ENCODE measurements at places on chromosomes 3 and 15.

- DNase-seq, result no peak
Observed at GRCh38 chr15:34754674-34755418, at the start of gene GJD2. Gene GJD2, minus strand, starts transcription at chr15:34754998. Its CDS starts 510 bp downstream, at chr15:34754488.

DNA sequence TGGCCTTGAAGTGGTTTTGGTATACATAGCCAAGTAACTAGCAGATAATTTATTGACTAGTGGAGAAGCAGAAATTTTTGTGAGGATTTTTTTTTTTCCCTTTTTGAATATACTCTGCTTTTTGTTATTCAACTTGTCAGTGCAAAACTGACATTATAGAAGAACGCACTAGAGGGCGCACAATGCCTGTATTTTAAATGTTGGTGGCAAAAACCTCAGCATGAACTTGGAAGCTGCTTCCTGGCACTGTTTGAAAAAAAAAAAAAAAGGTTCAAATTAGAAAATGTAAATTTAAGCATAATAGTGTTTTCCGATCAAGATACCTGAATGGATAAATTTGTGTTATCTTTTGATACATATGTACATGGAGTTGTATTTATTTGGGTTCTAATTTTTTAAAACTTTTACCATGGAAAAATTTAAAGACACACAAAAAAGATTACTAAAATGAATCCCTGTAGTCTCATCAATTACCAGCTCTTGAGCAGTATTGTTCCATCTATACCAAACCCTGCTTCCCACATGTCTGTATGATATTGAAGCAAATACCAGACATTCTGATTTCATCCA is 56.0 kb downstream of the SLC25A26 start:
- peak; percentile 21 for DNase-seq

GRCh38 chr3:39124876-39125840 is 17.7 kb downstream of the TTC21A start:
- DNase-seq, result no peak

DNA sequence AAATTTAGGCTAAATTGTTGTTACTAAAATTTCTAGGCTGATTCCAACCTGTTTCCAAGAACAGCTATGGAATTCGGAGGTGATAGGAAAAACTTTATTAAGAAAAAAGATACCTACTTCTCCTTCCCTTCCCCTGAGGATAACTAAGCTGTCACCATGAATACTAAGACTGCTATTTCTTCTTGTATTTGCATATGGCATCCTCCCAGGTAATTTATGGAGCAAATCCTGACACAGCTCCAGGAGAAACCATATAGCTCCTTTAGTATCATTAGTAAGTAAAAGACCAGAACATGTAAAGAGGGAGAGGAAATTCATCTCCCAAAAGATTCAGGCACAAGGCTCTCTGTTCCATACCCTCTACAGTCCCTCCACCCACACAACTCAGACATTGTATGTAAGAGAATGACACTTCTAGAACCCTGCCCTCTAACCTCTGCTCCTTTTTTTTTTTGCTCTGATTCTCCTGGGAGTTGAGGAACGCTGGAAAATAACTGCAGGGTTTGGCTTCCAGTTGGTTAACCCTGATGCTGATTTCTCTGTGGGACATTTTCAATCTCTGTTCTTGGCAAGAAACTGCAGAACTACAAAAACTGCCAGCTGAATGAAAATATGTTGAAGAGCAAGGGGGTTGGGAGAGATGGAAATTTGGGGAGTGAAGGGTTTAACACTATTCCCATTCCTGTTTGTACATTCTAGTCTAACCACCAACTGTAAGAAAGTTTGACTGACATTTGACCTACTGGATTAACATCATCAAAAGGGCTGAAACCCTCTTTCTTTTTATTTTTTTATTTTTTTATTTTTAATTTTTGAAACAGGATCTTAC is 14.2 kb upstream of the MAGI1 start:
- DNase-seq, result no peak

- no peak for DNase-seq
Observed at GRCh38 chr3:54888162-54888561, 39.7 kb downstream of the LRTM1 start.

DNA sequence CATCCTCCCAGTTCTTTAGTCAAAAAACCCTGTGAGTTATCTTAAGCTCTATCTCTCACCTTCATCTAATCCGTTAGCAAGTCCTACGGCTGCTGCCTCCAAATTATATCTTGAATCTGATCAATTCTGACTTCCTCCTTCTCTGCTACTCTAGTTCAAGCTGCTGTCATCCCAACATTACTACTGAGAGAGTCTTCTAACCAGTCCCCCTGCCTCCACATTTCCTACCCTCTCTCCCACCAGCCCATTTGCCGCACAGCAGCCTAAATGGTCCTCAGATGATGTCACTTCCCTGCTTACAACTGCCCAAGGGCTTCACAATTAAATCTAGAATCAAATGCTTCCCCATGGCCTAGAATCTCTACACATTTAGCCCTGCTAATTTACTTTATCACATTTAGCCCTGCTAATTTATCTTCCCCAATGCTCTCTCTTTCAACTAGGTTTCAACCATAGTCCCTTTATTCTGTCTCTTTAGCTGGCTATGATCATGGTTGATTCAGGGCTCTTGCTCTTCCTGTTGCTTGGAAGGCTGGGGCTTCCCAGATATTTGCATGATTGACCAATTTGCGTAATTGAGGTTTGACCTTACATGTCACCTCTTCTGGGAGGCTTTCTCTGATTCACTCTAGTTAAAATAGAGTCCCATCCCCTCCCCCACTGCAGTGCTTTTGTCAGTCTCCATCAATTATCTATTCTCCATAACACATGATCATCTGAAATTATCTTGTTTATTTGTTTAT is 11.0 kb upstream of the ARL14 start:
- no peak for DNase-seq

DNA sequence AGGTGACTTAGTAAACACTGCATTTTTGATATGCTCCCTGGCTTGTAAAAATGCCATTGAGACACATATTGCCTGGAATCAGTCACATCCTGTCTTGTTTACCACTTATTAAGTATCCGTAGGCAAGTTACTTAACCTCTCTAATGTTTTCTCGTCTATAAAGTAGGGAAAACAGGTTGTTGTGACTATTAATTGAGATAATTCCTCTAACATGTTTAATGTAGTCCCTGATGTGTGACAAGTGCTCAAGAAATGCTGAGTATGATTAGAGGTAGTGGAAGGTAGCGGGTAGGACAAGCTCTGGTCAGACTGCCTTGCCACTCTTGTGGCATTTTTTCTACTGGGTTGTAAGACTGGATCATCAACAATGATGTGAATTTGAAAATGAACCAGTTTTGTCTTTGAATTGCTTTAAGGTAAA is 54.1 kb downstream of the NFKBIZ start:
- no peak for DNase-seq

DNA sequence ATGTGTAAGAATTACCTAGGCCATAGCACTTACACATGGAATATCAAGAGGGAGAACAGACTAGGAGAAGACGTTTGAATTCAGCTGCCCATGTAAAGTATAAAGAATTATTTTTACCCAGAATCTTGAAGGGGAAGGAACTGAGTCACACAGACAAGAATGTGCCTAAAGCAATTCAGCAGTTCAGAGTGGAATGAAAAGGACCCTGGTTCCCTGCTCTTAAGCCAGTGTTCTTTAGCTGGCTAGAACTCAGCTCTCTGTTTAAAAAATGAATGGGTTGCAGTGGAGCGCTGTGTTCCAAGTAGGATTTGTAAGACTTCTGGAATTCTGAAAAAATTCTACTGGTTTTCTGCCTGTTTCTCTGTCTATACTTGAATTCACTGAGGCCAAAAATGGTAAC is 440.2 kb downstream of the LPP start:
- DNase-seq, result no peak

DNA sequence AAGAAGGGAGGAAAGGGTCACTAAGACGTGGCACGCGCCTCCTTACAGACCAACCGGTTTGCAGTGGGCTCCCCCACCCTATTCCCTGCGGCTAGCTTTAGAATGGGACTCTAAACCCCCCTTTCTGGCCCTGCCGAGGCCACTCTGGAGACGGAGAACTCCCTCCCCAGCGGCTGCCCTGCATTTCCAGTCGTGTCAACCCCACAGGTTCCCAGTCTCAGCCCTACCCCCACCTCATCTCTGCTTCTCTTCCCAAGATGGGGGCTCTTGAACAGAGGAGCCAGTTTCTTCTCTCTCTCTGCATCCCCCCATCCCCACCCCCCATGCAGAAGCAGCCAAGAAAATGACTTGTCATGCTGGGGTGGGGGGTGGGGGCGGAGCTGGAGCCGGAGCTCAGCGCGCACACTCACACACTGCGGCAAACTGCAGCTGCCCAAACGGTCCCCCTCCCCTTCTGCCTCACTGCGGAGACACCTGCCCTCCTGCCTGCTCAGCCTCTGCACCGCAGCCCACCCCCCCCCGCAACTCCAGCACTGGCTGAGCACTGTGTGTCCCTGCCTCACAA is 871 bp downstream of the MAP1A start:
- DNase-seq, result no peak

DNA sequence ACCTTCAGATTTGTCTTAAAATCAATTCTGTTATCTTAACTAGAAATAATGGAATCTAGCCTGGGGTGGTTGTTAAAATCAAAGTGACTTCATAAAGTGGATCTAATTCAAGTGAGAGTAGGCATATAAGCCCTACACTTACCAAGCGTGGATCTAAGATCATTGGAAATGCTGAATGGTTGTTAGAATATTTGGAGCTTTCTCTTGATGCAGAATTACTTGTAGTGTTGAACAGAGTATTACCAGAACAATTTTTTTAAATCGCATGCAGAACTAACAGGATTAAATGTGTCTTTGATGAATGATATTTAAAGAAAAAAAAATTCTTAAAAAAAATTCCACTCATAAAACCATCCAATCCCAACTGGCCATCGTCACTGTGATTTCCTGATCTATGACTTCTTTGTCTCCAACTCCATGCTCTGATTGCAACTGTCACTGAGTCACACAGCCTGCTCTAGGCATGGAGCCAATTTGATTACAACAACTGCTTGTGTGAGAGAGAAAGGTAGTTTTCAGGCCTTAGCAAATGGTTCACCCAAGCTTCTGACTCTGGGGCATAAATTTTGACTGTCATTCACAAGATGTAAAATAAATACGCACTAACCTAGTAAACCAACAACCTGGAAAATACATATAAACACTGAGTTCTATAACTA is 25.9 kb upstream of the SPRED1 start:
- DNase-seq, result no peak

DNA sequence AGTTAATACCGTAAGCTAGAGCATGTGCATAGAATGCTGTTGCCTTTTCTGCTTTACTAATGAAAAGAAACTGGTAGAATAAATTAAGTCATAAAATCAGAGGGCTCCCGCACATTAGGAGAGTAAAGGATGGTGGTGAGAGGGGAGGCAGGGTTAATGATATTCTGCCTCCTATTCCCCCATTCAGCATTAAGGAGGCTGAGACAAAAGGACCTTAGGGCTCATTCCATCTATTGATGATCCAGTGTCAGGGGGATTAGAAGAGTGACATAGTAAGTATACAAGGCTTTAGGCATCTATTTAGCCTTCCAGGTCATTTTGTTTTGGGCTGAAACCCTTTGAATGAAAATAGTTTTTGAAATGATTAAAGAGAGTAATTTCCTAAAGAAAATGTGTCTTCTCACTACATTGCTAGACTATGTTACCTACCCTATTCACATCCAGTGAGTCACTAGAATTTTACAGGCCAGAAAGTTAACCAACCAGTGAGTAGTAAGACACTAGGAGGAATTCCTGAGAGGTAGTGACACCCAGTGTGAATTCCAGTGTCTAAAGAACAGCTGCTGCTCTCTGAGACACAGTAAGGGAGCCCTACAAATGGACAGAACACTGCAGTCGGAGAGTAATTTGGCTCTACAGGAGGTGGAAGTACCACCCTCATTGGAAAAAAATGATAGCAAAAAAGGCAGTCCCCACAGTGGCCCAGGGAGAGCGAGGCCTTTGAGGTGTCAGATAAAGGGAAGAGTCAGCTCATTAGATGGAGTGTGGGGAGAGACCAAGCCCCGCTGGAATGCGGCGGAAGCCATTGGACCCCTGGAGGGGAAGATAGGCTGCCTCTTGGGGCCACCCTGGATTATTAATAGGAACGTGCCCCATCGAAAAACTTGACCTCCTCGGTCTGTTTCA is 67.6 kb downstream of the TUSC7 start:
- DNase-seq, result no peak

GRCh38 chr3:150519026-150519425 is 27.3 kb downstream of the SERP1 start:
- no peak for DNase-seq

GRCh38 chr3:44237161-44237560 is 4.5 kb upstream of the TOPAZ1 start:
- DNase-seq, result no peak

DNA sequence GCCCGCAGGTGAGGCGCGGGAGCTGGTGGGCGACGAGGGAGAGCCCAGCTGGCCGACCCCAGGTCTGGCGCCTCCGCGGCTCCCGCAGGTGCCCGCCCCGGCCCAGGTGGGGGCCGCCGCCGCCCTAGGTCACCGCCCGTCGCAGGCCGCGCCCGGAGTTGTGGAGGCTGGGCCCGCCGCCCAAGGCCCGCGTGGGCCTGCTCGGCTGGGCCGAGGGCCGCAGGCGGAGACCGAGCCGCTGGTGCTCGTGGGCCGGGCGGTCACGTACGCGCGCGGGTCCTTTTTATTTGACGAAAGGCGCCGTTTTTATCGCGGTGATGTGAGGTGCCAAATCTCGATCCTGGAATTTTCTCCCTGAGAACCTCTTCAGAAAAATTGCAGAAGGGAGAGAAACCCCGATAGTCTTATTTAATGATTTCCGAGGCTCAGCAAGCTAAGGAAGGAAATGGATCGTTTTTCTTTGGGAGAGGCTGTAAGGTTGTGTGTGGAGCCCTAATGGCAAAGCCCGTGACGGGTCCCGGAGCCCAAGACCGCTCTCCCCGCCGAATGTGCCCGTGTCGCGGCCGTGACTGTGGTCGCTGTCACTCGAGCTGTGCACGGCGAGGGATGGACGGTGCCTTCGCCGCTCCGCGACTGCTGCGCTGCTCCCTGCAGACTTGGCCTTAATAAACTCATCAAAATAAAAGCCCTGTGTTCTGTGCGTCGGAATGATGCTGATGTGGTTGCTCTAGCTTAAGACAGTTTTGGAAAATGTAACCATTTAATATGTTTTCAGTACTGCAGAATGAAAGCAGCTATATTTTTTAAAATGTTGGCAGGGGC is 612 bp downstream of the APPL1 start:
- DNase-seq, result no peak

DNA sequence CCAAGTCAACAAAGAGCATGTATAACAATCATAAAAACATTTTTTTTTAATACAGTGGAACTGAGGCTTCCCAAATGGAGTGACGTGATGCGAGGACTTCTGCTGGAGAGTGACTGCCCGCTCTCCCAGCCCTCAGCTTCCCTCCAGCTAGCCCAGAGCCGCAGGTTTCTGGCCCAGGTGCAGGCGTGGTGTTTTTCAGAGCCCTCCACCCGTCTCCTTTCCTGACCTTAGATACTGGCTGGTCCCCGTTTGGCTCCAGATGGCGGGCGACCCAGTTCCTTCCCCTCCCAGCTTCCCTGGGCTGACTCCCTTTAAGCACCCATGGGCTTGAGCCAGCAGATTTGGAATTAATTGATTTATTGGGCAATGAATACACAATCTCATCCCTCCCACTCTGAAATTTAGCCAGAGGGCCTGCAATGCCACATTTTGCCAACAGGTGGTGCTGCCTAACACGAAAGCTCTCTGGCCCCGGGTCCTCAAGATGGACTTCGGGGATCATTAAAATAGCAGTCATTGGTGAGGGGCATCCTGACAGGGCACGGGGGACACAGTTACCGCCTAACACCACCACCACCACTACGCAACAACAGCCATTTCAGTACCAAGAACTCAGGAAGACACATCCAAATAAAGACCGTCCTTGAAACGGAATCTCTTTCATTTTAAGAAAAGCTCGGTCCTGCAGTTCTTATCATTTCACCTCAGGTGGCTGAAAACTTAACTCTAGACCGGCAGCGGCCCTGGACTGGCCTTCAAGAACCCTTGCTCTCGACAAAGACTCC is 47.5 kb upstream of the MUC4 start:
- DNase-seq, result peak; percentile 45

- no peak for DNase-seq
Observed at GRCh38 chr3:30810625-30811024, 83.8 kb downstream of the GADL1 start.

All from activated CD8-positive, alpha-beta memory T cell treated with anti-CD3 and anti-CD28 coated beads for 1 hour (primary cell).